ENCODE measurements at places on chromosomes 4 and X.

DNA sequence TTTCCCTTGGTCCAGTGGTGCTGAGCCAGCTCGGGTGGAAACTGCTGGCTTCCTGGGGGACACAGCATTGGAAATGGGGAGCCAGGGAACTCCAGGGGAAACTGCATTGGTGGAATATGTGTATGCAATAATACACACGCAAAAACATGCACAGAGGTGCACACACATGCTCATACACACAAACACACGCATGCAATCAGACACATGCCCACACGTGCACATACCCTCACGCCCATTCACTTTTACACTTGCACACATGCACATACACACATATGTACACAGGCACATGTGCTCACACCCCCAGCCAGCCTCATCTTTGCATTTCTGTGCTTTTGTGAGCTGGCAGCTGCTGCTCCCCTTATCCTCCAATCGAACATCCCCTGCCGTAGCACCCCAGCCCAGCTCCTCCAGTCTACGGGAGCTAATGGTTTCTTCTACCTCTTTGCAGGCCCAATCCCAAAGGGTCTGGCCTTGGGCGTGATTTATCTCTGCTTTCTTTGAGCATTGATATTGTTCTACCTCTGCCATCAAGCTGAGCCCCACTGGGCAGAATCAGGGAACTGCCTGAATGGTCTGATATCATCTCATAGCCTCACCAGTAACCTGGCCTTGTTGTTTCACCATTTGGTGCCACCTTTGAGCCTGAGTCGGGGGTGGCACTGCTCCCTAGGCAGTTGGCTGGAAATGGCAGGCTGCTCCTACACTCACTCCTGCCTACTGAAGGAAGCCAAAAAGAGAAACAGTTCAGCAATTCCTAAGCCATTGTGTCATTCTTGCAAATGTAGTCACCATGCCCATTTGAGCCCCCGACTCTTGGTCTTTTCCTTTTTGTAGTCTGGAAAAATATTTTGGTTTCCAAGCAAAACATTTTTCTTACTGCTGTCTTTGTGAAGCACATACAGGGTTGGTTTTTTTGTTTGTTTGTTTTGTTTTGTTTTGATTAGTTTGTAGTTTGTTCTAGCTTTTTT, 104.4 kb upstream of the MAMLD1 start:
- no peak for DNase-seq

DNA sequence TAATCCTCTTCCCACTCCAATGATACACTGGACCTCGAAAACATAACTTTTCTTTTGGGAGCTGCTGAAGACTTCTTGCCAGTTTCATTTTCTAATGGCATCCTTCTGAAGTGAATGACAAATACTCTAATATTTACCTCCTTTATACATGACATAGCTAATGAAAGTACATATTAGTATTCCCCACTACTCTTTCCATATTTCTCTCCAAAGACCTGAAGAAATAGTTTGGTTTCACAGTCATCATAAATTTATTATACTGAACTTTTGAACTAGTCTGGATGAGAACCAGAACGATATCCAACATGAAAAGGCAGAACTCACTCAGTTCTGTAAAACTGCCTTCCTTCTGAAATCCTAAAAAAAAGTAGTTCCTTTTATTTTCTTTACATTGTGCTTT, 139.1 kb downstream of the GPC3 start:
- DNase-seq: no peak

GRCh38 chr4:57430726-57431125, 320.5 kb upstream of the IGFBP7 start:
- DNase-seq: no peak

GRCh38 chrX:18441780-18442367, 16.5 kb downstream of the CDKL5 start:
- no peak for DNase-seq

GRCh38 chr4:178752954-178753525, 1310.8 kb upstream of the AGA start:
- no peak for DNase-seq

GRCh38 chr4:101157415-101158133, 189.8 kb downstream of the PPP3CA start:
- no peak for DNase-seq

- no peak for DNase-seq
Observed at GRCh38 chr4:95243892-95244291, 304.9 kb downstream of the UNC5C start.

GRCh38 chr4:150237110-150237872, 159.0 kb downstream of the DCLK2 start:
- DNase-seq: no peak

- no peak for DNase-seq
Observed at GRCh38 chr4:76781698-76782595, 116.0 kb downstream of the SOWAHB start.

GRCh38 chrX:53241558-53241957, 16.6 kb upstream of the KDM5C start:
- DNase-seq: no peak

- DNase-seq: no peak
Observed at GRCh38 chrX:49184294-49185281, 1.6 kb downstream of the PRICKLE3 start.

- no peak for DNase-seq
Observed at GRCh38 chr4:85701861-85702321, 226.9 kb downstream of the ARHGAP24 start.

GRCh38 chr4:31518796-31519250, 798.7 kb downstream of the PCDH7 start:
- DNase-seq: no peak

GRCh38 chr4:123110147-123110546, 187.8 kb upstream of the NUDT6 start:
- no peak for DNase-seq

GRCh38 chr4:26192899-26193869, 127.6 kb upstream of the RBPJ start:
- no peak for DNase-seq

DNA sequence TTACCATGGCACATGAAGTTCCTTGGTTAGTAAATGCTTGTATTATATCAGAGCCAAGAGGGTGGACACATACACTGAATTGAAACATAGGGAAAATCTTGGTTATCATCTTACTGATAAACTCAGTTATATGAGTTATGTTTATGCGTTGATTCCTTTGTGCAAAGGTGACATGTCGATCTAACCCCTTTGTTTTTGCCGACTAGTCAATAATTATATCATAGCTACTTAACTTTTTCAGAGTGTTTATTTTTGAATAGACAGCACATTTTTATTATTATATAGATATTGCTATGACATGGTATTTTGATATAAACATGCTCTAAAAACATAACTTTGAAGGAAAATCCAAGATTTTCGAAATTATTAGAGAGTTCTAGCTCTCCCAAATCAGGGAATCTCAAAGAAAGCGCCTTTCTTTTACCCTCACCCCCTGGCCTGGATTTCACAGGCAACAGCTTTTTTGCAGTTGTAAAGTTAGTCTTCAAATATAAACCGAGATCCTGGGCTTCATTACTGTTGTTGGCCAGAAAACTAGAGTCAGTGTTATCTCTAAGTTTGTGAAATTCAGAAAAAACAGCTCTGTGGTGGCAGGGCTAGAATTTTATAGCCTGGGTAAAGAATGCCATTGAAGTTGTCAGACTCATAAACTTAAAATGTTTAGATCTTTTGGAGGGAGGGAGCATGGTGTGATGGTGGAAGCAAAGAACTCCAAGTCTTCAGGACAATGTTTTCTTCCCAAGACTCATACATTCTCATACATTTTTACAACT, 45.8 kb upstream of the PITX2 start:
- DNase-seq: no peak

- no peak for DNase-seq
Observed at GRCh38 chrX:118727686-118728339, 407 bp downstream of the IL13RA1 start.

Data from GDM1 (cell line).